NCI-H1417 (cell line): ENCODE measurements at places on chromosomes 1 and 21.

DNA sequence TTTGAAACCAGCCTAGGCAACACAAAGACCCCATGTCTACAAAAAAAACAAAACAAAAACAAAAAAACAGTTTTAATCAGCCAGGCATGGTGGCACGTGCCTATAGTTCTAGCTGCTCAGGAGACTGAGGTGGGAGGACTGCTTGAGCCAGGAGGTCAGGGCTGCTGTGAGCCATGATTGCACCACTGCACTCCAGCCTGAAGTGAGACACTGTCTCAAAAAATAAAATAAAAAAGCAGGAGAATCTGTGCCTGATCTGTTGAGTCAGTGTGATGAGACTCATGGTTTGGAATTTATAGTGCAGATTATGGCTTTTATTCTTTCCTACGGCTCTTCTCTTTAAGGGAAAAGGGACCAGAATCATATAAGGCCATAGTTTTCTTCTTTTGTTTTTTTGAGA is 16.5 kb downstream of the TRIT1 start:
- DNase-seq = no peak

DNA sequence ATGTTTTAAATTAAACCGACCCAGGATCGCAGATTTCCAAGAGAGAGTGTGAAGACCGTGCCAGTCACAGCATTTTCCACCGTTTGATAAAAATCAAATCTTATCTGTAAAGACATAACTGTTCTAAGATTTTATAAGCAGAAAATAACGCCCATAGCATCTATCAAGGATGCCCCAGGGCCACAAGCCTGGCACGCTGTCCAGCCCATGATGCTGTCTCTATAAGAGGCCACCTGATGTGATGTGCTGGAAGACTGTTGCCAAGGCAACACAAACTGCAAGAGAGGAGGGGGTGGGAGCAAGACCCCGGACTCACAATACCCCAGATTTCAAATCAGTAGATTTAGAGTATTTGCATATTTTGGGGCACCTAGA is 116.5 kb downstream of the DSCAM start:
- DNase-seq = peak; percentile 23

DNA sequence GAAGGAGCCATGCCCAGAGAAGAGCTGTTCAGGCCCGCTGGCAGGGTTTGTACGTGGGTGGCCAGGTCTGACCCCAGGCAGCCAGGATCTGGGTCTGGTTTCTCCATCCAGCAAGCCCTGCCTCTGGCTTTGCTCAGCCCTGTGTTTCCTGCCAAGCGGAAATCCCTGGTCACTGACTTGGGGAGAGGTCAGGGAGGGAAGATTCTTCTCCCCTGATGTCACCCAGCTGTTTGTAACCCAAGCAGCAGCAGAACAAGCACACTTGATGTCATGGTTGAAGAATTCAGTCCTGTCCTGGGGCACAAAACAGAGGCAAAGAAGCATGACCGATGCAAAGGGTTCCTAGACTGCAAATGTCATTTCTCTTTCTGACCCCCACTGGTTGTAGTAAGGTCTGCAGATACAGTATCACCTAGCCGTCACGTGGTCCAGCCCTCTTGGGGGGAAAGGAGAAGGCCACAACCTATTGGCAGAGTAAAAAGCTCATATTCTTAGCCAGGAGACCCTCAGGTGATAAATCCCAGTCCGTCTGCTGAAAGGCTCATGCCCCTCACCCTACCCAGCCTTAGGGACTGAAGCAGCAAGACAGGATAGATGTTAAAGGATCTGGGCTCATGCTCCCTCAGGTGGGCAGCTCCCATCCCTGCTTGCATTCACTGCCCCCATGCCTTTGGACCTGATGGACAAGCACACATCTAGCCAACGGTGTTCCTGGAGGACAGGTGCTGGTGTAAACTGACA is 120.9 kb downstream of the SYT2 start:
- no peak for DNase-seq

DNA sequence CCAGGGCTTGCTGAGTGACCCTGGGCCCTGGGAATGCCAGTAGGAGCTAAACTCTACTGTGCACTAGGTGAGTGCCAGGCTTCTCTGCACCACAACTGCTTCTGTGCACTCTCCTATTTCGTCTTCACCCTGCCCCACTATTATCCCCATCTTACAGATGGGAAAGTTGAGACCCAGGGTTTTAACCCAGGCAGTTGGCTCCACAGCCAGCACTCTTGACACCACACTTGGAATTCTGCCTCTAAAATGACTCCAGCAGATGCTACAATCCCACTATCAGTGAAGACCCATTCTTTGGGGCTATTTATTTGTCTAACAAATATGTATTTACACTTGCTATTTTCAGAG is 56.1 kb downstream of the FOXO6 start:
- no peak for DNase-seq

- no peak for DNase-seq
Observed at GRCh38 chr1:229222081-229222480, 48.8 kb upstream of the RAB4A start.

DNA sequence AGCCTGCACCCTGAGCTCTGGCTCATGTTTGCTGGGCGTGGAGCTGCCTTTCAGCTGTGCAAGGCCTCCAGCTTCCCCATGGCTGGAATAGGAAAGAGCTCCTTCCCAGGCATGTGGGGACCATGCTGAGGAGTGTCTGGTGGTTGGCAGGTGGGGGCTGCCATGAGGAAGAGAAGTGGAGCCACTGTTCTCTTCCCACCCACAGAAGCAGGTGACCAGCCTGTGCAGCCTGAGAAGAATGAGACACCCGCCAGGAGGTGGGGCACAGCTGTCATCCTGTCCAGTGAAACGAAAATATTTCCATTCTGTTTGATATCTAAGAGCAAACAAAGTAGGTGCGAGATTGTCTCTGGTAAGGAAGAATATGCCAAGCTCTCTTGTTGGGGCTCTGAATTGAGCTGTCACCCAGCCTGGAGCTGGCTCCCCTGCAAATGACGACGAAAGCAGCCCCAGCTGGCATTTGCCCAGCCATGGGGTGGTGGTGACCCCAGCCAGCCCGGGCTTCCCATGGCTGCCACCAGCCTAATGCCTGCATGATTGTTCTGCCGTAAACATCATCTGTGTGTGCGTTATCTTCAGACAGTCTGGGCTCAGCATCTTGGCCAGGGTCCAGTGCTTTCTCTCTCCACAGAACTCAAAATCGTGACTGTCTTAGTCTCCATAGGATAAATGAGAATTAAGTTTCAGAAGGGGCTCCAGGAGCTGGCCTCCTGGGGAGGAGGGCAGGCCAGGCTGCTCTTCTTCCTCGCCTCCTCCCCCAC is 429.8 kb upstream of the VAMP3 start:
- no peak for DNase-seq

GRCh38 chr1:38534473-38534823 is 325.1 kb downstream of the RRAGC start:
- no peak for DNase-seq

- no peak for DNase-seq
Observed at GRCh38 chr1:54967372-54967771, 13.1 kb upstream of the TMEM61 start.

GRCh38 chr1:198543670-198544260 is 3.3 kb upstream of the ATP6V1G3 start:
- DNase-seq = no peak

DNA sequence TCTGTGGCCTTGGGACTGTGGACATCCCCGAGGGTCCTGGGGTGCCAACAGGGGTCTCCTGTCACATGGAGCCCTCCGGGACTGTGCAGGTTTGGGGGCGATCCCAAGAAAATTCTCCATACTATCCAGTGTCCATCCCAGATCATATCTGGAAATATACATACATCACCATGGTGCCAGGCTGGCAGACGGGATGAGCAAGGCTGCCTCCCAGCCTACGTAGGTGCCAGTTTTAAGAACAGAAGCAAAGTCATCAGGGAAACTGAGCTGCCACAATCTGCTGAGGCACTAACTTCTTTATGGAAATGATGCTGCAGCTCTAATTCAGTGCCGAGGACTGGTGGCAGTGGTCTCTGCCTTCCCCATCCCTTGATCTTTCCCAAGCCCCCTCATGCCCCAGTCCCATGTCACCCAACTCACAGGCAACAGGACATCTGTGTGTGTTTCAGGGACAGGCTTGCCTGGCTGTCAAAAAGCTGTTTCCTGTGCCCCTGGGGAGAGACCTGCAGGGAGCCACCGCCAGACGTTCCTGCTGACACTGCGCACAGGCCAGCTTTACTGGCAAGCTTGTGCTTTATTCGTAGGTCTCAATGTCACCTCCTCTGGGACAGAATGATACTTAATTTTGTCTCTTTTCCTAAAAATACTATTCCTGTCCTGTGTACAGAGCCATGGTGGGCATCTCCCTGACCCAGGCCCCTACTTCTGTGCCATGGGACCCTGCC is 15.5 kb downstream of the TEX35 start:
- DNase-seq = no peak

DNA sequence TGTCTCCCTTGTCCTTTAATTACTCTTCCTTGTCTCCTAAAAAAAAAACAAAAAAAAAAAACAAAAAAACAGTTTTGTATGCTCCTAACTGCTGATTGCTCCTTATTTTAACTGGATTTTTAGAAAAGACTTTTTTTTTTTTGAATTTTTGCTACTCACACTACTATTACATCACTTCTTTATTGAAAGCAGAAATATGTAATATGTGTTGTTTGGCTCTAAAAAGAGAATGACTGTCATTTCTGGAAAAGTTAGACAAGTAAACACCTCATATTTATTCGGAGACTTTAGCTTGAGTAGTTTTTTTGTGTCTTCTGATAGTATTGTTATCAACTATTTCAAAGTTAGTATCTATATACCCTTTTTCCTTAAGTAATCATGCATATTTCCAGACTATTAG is 855.0 kb downstream of the USP25 start:
- no peak for DNase-seq

DNA sequence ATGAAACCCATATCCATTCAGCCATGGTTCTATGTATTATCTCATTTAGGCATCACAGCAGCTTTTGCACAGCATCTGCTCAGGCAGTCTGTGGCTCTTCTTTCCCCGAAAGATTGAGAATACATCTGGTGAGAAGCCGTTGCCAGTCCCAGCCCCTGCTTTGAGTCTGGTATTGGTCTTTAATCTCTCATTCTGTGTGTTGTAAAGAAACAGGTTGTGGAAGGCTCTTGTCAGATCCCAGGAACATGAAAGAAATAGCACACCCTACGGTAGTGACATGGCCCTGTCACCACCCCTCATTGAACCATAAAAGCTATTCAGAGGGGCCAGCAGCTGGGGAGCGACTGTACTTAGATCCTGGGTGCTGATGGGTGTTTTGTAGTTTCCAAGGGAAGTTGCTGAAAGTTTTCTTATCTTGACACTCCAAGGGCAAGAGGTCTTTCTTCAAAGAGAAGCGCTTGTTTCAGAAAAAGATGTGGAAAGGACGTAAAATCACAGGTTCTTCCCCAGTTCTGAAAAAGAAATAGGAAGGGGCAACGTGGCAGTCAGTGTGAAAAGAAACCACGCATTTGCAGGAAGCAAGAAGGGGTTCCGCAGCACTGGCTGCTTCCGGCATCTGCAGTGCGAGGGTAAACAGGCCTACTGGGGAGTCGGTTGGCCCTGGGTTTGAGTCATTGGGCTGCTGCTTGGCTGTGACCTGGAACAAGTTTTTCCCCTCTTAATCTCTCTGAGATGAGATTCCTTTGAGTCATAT is 145.0 kb downstream of the DHRS3 start:
- DNase-seq = no peak

DNA sequence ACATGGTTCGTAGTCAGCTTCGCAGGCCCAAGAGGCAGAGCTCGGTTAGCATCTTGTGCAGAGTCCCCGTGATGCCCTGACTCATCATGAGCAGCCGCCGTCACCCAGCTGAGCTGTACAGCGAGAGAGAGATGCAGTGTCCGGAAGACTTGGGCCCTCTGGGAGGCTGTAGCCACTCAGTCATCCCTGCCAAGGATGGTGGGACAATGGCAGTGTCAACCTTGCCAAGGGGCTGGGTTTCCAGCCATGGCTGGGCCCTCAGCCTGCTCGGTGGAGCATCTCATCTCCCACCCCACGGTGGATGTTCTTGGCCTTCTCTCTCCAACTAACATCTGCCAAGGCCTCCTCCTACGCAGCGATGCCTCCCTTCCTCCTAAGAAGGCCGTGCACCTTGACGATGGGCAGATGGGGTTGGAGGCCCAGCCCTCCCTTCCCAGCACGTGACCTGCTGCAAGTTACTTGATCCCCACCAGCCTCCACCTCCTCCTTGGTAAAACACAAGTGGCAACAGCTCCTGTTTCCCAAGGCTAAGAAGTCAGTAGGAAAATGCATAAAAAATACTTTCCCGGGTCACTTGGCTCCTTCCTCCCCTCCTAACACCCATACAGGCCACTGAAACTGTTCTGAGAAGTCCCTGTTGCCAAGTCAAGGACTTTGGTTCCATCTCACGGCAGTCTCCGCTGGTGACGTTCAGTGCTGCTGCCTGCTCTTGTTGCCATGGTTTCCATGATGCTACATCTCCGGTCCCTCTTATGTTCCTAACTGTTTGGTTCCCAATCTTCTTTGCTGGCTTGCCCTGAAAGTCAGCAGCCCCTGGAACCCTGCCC is 384.7 kb upstream of the VAMP3 start:
- DNase-seq = peak; percentile 5

DNA sequence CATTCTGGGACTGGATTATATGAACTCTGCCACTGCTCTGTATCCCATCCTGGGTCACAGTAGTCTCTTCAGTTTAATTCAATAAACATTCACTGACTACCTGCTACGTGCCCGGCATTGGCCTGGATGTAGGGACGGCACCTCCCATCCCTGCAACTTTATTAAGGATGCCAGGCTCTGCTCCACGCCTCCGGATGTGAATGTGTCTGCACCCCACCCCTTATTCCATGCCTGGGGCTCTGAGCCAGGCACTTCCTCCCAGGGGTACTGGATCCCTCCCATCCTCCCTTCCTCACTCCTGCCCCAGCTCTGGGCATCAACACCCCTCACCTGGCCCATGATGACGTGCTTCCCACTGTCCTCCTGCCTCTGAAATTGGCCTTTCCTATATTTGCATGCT is 53.7 kb downstream of the KCNN3 start:
- DNase-seq = no peak

GRCh38 chr1:19433719-19433998 is 51.7 kb downstream of the CAPZB start:
- no peak for DNase-seq

GRCh38 chr21:45940091-45940490 is 41.5 kb upstream of the COL6A1 start:
- no peak for DNase-seq

GRCh38 chr1:47585141-47585902 is 147.5 kb downstream of the FOXD2 start:
- DNase-seq = no peak

GRCh38 chr1:17615959-17616358 is 76.5 kb downstream of the ARHGEF10L start:
- DNase-seq = no peak
